NCI-H1436 treated with DMSO at 0.1 percent for 48 hours (cell line): ENCODE measurements at places on chromosomes 6 and 20.

- DNase-seq = no peak
Measured at GRCh38 chr20:11852811-11853210, 64.9 kb upstream of the BTBD3 start.

- DNase-seq = no peak
Measured at GRCh38 chr20:10982692-10983091, 308.9 kb upstream of the JAG1 start.

DNA sequence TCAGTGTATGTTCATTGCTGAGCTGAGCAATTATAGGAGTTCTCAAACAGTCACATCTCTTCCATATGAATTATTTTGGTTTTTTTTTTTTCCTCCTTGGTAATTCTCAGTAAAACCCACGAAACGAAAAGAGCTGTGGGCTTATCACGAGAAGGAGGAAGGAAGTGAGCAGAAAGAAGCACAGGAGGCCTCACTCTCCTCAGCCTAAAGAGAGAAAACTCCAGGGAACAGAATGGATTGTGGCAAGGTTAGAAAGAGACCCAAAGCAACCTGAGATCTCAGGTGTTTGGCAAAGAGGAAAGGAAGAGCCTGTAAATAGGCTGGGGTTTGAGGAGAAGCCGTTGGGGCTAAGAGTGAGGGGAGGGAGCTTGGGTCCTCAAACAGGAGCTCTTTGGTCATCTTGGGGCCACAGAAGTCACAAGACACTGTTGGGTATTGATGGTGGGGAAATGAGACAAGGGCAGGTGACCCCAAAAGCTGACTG, 67.8 kb upstream of the CITED2 start:
- DNase-seq = no peak

DNA sequence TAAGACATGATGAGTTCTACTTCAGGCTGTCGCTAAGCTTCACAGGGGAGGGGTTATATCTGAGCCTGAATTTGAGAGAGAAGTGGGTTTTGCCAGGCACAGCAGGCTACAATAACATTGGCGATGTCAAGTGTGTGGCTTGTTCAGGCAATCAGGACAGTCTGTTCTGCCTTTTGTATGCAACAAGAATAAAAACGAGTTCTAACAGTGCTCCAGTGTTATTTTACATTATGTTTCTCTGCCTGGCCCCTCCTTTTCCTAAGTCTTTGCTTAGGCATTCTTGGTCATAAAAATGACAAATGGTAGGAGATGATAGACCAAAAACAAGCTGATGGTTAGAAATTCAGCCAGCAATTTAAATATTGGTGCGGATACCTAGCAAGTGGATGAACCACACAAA, 26.8 kb downstream of the PAQR8 start:
- no peak for DNase-seq

- no peak for DNase-seq
Measured at GRCh38 chr6:112745765-112746164, 398.6 kb downstream of the RFPL4B start.

- no peak for DNase-seq
Measured at GRCh38 chr6:152701081-152701862, 3.6 kb downstream of the MYCT1 start.

DNA sequence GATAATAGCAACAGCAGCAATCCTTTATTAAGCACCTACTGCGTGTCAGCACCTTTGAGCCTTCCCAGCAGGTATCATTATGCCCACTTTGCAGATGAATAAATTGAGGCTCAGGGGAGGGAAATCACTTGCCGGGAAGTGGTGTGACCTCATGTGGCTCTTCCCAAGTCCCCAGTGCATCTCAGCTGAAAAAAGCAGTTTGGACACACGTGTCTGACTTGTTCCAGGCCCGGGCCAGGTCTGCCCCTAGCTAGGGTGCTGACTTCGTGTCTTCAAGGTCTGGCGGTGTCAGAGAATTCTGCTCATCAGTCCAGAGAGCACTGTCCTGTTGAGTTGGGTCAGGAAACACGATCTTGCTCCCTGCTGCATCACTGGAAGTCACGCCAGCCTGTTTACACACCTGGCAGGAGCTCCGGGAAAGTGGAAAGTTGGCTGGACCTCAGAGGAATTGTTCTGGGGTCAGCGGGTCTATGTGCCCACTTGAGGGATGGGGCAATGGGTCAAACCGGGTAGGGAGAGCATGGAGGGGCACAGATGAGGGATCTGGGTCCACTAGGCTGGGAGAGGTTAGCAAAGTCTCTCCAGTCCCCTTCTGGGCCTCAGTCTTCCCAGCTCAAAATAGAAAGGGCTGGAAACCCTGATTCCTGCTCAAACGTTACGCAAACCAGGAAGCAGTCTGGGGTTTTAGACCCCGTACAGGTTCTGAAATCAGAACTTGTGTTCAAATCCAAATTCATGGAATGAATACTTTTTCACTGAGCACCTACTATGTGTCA, 10.5 kb downstream of the SLC13A3 start:
- no peak for DNase-seq

DNA sequence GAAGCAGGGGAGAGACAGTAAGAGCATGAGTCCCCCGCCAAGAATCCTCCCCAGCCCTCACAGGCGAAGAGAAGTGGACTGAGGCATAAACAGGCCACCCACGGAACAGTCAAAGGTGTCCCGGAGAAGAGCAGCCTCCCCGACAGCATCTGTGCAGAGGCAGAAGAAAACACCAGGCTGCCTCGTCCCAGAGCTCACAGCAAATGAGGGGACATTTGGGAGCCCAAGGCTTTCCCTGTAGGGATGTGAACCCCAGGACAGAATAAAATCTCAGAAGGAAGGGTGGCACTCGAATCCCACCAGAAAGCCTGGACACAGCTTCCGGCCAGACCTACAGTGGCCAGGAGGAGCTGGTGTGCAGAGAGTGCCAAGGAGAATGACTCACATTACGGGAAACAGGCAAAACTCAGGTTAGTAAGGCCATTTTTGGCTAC, 90.4 kb downstream of the DLL1 start:
- DNase-seq = no peak

DNA sequence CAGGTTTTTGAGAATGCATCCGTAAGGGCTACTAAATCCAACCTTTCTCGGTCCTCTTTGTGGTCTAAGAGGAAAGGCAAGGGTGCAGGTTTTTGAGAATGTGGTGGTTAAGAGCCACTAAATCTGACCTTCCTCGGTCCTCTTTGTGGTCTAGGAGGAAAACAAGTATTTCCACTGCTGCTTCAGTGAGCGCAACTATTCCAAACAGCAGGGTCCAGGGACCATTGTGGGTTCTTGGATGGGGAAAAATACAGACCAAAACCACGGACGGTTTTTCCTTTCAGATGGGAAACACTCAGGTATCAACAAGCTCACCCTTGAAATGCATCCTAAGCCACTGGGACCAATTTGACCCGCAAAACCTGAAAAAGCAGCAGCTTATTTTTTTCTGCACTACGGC, 21.9 kb downstream of the BTBD9 start:
- no peak for DNase-seq

- DNase-seq = no peak
Measured at GRCh38 chr20:62599216-62600110, 42.8 kb upstream of the SLCO4A1 start.

- no peak for DNase-seq
Measured at GRCh38 chr6:167962711-167963110, 34.8 kb upstream of the KIF25 start.

- no peak for DNase-seq
Measured at GRCh38 chr20:8457978-8458377, 325.9 kb downstream of the PLCB1 start.

- no peak for DNase-seq
Measured at GRCh38 chr6:44029444-44030185, 97.6 kb downstream of the MRPL14 start.

- DNase-seq = no peak
Measured at GRCh38 chr6:135616655-135617054, 119.1 kb upstream of the AHI1 start.

- DNase-seq = no peak
Measured at GRCh38 chr20:3577366-3577765, 85.8 kb downstream of the GFRA4 start.

- no peak for DNase-seq
Measured at GRCh38 chr20:7399575-7399974, 540.7 kb downstream of the HAO1 start.
